ENCODE measurements at places on chromosomes 7 and 10.
A peak's percentile ranks its signal among the peaks of the same experiment; 100 is the strongest.

DNA sequence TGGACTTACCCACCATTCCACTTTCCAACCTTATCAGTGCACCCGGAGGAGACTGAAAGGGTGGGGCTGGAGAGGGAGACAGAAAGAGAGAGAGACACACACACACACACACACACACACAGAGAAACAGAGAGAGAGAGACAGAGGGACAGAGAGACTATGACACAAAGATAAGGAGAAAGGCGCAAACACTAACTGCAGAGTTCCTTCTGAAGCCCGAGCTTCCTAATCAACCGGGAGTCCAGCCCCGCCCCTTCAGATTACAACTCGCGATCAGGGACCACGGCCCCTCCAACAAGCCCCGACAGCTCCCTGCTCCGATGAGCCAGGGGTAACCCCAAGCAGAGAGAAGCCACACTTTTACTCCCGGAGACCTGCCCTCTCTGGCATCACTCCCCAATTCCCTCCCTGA is 499 bp downstream of the GAL3ST4 start:
- peak; percentile 69 for DNase-seq

DNA sequence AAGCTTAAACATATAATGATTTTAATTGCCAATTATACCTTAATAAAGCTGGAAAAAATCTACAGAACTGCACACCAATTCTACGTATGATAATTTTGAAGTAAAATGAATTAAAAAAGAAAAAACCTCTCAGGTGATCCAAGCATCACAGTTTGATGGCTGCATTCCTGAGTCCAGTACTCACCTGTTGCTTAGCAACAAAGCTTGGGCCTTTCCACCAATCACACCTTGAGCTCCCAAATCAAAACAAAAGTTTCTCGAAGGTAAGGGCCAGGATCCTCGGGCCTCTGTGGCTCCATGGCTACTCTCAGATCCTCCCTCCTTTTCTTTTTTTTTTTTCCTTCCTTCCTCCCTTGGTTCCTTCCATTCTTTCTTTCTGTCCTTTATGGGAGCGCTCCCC is 137.2 kb upstream of the PCBD1 start:
- no peak for DNase-seq

DNA sequence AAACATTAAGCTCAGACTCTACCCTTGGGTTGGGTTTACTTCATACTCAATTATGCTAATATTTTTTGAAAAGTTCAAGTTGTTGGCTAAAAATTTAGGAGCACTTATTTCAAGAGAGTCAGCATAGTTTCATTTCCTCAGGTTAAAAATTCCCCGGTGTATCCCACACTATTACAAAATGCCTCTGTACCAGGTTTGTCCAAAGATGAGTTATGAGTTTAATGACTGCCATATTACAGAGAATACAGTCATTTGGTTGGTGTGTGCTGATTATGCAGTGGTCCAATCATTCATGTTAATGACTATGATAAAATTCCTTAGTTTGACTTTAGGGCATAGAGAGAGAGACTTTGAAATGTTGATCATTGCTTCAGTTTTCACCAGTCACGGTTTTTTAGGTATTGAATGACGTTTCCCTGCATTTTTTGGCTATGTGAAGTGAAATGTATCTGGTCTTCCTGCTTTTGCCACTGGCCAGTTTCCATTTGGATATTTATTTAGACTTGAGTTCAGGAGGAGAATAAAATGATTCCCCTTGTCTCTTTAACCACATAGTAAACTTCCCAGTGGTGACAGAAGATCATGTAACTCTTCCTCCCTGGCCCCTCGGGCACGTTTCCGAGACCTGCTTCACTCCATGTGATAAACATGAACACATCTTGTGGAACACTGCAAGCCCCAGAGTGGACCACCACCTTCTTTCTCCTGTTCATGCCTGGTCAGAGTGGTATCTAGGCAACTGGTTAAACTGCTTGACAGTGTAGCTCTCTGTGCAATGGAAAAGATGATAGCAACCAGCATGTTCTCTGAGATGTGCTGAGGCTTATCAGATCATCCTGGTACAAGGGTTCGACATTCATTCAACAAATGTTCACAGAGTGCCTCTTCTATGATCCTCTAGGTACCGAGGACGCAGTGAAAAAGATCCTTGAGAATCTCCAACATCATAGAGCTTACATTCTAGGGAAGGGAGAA is 153.6 kb downstream of the CACNB2 start:
- no peak for DNase-seq

- no peak for DNase-seq
These were observed 526.1 kb downstream of the LRMDA start for GRCh38 chr10:75957314-75958120.

DNA sequence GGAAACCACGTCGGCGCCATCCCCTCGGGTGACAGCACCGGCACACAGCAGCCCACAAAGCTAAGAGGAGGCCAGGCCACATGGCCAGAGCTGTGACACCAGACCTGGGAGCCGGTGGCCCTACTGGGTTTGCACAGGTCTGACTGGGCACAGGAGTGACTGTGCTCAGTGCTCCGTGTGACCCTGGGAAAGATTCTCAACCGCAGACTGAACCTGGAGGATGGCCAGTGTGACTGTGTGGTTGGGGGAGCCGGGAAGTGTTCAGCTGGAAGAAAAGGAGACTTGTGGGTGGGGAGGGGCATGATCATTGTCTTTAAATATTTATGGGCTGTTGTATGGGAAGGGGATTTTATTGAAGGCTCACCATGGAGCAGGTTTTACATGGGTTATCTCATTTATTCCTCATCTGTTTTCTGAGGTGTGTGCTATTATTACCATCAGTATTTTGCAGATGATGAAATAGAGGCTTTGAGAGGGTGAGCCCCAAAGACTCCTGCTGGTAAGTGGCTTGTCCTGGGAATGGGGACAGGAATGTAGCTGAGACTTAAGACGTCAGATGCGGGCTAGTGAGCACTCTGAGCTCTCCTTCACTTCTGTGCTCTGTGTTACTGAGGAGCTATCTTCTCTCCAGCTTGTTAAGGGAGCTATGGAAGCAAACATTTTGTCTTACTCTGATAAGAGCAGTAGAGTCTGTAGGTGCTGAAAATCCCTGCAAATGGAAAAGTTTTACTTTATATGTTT is 127.5 kb downstream of the TMEM178B start:
- DNase-seq = no peak

- no peak for DNase-seq
These were observed 889 bp upstream of the GPR15LG start for GRCh38 chr10:84172467-84173356.

GRCh38 chr10:78742730-78743615 is 325.8 kb upstream of the ZMIZ1 start:
- DNase-seq = no peak

DNA sequence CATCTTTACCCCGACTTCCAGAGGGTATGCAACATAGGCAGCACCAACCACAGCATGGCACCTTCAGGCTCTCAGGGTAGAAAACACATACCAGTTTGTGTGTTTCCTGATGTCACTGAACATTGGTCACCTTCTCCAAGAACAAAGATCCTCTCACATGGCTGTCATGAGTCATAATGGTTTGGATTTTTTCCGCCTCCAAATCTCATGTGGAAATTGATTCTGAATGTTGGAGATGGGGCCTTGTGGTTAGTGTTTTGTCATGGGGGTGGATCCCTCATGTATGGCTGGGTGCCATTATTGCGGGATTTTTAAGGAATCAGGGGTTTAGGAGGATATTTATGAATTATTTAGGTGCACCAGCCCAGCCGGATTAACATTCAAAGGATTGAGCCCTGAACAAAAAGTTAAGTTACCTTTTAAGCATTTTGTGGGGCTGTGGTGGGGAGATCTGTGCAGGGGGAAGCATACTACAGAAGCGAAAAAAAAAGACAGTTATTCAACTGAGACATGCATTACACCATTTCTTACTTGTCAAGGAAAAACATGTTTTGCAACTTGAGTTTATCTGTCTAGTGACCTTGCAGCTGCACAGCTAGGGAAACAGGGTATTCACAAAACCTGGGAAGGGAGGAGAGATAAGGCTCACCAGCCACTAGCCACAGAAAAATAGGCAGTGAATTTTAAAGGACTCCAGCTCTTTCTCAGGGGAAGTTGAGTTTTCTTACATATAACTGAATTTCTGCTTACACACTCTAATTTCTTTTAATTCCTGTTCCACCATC is 774.1 kb upstream of the AUTS2 start:
- DNase-seq = no peak

- DNase-seq = peak; percentile 40
These were observed 735 bp downstream of the JCAD start for GRCh38 chr10:30058570-30059132.

DNA sequence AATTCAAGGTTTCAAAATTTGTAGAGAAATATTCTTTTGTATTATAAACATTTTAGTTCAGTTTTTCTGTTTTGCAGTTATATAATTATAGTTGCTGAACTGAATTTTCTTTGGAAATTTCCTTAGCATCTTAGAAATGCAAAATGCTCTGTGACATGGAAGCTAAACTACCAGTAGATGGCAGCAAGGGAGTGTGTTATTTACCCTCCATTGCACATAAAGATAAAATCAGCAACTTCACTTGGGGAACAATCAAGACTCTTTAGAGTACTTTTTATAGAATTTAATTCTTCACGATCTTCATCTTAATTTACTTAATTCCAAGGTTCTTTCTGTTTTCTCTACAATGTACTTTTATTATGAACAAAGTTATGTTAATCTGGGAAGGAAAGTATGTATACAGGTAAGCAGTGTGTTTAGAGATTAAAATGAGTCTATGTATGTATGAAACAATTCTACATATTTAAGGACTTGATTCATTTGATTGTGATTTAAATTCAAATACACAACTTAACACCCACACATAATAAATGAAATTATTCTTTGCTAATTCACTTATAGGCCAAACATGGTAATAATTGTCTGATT is 404.2 kb downstream of the THSD7A start:
- peak; percentile 92 for DNase-seq

- no peak for DNase-seq
These were observed 7.6 kb downstream of the WNT8B start for GRCh38 chr10:100470367-100470766.

GRCh38 chr7:22733761-22734160 is 6.8 kb downstream of the IL6 start:
- DNase-seq = no peak

DNA sequence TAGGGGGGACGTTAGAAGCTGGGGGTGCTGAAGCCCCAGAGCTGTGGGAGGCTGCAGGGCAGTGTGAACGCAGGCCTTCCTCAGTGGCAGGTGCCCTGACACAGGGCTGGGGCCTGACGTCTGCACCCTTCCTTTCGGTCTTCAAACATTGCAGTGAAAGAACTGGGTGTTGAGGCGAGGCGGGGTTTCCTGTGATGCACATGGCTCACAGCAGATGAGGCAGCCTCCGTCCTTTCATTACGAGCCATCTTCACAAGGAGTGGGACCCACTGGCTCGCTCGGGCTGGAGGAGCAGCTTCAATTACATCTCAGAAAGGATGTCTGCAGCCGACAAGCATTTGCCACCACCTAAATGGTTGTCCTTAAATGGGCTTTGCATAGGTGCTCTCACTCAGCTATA is 180.3 kb upstream of the SHH start:
- peak; percentile 5 for DNase-seq

DNA sequence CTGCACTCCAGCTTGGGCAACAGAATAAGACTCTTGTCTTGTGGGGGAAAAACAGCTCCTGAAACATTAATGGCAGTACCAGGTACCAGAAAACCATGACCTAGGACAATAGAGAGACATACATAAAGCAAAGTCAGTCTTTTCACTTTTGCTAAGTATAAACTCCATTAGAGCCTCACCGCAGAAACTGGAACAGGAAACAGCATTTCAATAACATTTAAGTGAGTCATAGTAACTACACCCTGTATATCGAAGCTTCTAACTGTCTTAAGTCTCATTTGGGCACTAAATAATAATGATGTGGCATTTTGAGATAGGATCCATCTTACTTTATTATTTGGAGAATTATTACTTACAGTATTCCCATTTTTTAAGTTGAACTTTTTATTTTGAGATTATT is 517.8 kb upstream of the CELF2 start:
- no peak for DNase-seq

DNA sequence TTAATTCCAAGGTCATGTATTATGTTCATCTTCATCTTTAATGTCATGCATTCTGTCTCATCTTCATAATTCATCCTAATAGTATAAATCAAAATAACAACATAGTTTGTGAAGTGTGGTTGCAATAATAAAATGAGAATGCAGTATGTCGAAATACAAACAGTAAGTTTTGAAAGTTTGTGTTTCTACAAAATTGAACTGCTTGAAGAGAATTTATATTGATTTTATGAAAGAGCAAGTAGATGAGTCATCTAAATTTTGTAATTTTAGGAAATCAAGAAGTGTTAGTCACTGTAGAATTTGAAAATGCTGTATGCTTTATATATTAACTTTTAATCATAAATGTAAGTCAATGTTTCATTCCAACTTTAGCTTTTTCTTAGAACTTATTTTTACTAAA is 190.5 kb upstream of the PPP1R3A start:
- DNase-seq = no peak

GRCh38 chr10:12750526-12751201 is 250.8 kb downstream of the CCDC3 start:
- no peak for DNase-seq

DNA sequence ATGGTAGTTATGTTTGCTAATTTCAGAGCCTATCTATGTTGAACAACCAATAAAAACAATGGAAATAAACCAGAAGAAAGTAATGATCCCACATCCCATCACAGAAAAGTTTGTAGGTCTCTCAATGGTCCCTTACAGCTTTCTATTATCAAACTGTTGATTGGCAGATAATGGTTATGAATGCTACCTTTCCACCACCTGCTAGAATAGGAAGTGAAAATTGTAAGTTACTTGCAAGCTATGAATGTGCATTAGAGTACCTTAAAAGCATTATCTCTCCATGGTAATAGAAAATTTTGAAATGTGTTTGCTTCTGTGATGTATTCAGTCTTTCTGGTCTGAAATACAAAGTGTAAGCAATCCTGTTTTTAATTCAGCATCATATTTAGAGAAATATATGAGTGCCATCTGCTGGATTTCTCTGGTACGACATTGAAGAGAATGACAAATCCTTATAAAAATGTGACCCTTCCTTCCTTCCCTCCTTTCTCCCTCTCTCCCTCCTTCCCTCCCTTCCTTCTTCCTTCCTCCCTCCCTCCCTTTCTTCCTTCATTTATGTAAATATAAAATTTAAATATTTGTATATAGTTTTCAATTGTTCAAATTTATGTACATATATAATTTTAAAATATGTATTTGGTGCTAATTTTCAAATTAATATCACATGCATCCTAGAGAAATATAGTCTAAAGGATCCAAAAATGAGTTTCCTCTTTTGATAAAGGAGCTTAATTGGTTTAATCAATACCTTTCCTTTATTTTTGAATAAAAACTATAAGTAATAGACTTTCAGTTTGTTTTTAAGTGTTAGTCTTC is 41.4 kb upstream of the PNLIPRP3 start:
- no peak for DNase-seq

- DNase-seq = peak; percentile 8
These were observed 1060.3 kb upstream of the CELF2 start for GRCh38 chr10:9957351-9957750.
